ENCODE measurements at places on chromosomes 2 and 18.

GRCh38 chr2:113089916-113090315, 22.1 kb downstream of the IL1F10 start:
- peak; percentile 51 for DNase-seq

DNA sequence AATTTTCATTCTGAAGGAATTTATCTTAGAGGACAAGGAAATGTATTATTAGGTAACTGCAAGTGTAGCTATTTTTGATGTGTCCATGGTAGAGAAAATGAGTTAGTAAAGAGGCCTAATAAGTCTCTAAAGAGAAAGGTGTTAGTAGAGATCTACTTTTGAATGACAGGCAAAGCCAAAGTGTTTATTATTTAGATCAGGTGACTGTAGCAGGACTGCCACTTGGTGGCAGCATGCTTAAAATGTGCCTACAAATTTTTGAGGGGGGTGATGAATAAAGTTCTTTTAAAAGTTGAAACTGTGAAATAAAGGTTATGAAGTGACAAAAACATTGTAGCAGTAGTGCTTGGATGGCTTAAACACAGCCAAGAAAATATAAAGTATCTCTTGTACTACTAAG, 421.5 kb upstream of the MEIS1 start:
- no peak for DNase-seq

GRCh38 chr2:42880738-42881690, 88.6 kb upstream of the HAAO start:
- DNase-seq = no peak

- peak; percentile 73 for DNase-seq
Measured at GRCh38 chr2:217510771-217511291, 492.0 kb downstream of the TNS1 start.

- DNase-seq = no peak
Measured at GRCh38 chr18:51194604-51195003, 2.9 kb downstream of the MEX3C start.

DNA sequence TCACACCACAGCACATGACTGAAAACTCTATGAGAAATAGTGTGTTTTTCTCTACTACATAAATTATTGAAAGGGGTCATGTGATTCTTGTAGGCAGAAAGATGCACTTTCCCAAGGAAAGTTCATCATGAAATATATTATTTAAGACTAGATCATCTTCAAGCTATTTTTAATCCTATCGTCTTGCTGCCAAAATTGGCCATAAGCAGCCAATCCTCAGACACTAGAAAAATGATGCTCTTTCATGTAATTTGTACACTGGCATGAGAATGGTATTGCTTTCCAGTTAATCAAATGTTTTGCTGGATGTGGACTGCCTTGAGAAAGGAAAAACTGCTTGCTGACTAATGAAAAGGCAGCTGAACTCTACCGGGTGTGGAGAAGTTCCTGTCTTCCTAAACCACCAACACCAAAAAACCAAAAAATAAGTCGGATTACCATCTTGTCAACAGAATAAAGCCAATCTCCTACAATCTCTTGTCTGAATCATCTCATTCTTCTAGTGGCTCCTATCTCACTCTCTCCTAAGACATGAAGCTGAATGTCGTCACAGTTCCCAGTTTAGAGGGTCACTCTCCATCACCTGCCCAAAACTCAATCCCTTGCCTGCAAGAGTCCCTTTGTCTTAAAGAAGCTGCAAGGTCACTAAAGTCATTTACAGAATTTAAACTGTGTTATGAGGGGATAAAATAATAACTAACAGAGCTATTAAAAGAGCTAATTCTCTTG, 5.3 kb downstream of the BCL2 start:
- DNase-seq = peak; percentile 31

GRCh38 chr2:80141007-80141726, 163.4 kb downstream of the LRRTM1 start:
- DNase-seq = no peak

GRCh38 chr2:174076975-174077374, 111.8 kb upstream of the SP3 start:
- no peak for DNase-seq

GRCh38 chr2:74653589-74653984, 460 bp upstream of the SEMA4F start:
- no peak for DNase-seq

- DNase-seq = no peak
Measured at GRCh38 chr18:22796113-22796512, 137.0 kb upstream of the RBBP8 start.

DNA sequence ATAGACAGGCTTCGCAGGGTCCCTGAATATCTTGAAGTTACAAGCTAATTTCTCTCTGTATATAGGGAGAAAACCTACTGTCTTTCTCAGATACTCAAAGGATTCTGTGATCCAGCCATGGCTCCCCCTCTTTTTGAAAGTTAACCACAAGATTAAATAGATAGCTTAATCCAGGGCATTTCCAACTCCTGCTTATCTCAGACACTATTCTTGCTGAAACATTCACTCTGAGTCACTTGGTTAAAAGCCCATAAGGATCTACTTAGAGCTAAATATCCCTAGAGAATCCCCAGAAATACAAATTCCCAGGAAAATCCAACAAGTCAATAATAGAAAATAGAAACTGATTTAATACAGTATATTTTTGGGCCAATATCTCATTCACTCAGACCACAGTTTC, 179.1 kb upstream of the LYPD1 start:
- no peak for DNase-seq

DNA sequence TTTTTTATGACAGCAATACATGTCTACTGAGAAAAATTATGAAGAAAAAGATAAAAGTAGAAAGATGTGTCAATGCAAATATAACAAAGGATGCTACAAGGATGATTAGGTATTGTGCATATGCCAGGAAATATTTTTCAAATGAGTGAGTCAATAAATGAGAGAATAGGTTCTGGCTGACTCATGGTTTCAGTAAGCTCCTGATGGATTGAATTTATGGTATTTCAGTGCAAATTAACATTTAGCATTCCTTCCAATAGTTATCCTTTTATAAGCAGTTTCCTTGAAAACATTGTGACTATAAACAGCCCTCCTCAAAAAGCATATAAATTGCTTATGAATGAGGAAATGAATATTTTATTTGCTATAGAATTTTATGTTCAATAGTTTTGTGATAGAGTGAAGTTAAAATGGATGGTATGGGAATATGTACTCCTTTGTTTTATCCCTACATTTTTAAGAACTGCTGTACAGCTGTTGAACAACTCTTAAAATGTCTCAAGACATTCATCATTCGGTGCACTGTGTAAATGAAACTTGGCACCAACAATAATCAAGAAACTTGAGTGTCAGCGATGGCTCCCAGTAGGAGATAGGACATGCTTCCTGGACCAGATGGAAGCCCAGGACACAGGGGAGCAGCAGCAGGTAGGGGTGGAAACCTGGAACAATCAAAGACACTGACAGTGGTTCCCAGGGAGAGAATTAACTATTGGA, 144.7 kb downstream of the PMAIP1 start:
- DNase-seq = no peak

DNA sequence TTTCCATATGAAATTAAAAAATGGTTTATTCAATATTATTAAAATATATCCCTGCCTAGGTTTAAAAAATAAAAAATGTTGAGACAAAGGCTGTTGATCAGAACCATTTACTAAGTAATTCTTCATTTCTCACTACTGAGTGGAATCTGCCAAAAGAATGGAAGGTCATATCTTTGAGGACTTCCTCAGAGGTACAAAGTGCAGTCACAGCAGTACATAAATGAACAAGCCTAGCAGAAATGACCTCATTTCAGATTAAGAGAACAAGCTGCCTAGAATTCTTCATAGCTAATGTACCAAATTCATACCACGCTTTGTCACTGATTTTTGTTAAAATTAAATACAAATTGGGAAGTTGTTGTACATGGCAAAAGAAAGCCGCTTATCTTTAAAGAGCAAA, 318.9 kb upstream of the TFPI start:
- DNase-seq = no peak

DNA sequence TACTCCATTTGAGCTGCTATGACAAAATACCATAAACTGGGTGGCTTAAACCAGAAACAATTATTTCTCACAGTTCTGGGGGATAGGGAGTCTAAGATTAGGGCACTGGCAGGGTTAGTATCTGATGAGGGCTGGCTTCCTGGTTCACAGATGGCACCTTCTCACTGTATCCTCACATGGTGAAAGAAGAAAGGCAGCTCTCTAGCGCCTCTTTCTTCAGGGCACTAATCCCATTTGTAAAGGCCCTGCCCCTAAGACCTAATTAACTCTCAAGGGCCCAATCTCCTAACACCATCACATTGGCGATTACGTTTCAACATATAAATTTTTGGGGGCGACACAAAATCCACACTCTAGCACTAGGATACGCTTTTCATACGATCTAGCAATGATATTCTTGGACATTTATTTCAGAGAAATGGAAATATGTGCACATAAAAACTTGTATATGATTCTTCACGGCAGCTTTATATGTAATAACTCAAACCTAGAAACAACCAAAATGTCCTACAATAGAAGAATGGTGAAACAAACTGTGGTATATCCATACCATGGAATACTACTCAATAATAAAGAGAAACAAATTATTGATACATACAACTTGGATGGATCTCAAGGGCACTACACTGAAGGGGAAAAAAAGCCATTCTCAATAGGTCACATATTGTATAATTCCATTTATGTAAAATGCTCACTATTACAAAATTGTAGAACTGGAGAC, 111.0 kb downstream of the BCL2L11 start:
- DNase-seq = no peak
